ENCODE measurements at places on chromosomes 3 and 15.
A peak's percentile ranks its signal among the peaks of the same experiment; 100 is the strongest.

- DNase-seq, result no peak
These were observed 74.1 kb downstream of the SUMF1 start for GRCh38 chr3:4392992-4393391.

GRCh38 chr3:15204005-15204404 is 2.0 kb upstream of the CAPN7 start:
- no peak for DNase-seq

- no peak for DNase-seq
These were observed 69.1 kb downstream of the PEX5L start for GRCh38 chr3:179967622-179968021.

- no peak for DNase-seq
These were observed 31.4 kb downstream of the MKRN2 start for GRCh38 chr3:12588039-12589009.

DNA sequence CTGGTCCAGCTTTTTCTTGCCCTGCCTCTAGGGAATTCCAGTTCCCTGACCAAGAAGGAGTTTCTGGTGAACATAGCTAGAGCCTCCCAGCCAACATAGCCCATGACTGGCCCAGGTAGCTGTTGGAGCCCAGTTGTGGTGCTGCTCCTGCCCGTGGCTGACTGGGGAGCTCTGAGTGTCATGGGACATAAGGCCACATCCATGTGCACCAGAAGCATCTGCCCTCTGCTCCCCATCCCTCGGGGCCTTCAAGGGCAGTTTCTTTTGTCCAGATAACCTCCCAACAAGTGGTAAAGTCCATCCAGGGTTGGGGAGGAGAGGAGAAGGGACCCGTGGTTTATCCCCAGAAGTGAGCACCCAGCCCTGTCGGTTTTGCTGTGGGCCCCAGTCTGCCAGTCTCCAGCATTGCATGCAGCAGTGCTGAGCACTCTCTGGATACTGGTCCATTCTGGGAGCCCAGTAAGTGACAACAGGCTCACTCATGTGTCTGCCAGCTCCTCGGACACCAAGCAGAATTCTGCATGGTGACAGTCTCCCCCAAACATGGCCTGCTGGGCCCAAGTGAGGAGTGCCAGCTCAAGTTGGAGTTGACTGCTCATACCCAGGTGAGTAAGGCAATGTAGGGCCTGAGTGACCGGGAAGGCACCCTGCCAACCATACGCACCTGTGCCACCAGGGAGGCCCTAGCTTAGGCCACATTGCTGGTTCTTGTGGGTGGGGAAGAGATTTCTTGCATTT is 28.8 kb downstream of the ACAA1 start:
- DNase-seq, result no peak

DNA sequence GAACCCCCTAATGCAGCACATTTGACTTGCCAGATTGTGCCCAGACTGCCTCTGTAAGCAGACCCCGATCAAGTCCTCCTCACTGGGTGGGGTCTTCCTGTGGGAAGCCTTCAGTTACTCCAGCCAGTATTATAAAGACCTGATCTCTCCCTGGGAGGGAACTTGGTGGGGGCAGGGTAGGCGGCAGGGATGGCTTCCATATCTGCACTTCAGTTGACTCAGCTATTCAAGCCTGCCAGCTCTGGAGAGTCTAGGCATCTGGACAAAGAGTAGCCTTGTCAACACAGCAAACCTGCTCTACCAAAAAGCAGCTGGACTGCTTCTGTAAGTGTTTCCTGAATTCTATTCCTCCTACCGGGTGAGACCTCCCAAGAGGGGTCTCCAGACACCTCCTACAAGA is 21.0 kb upstream of the SLC25A38 start:
- no peak for DNase-seq

GRCh38 chr15:69782809-69783208 is 314.9 kb downstream of the TLE3 start:
- DNase-seq, result no peak

GRCh38 chr3:156819842-156820691 is 6.1 kb upstream of the LEKR1 start:
- no peak for DNase-seq

- DNase-seq, result no peak
These were observed 108.1 kb upstream of the ABHD17C start for GRCh38 chr15:80587007-80587406.

- no peak for DNase-seq
These were observed 78.5 kb upstream of the CHD2 start for GRCh38 chr15:92821491-92822116.

- no peak for DNase-seq
These were observed 69.3 kb downstream of the SMAD6 start for GRCh38 chr15:66771351-66771650.

- DNase-seq, result no peak
These were observed 953.4 kb downstream of the ZPLD1 start for GRCh38 chr3:103388214-103388613.

GRCh38 chr15:48121849-48122248 is 1.1 kb downstream of the SLC24A5 start:
- no peak for DNase-seq

- DNase-seq, result no peak
These were observed 74.8 kb downstream of the RPL39L start for GRCh38 chr3:187064210-187065115.

GRCh38 chr15:65399001-65399706 is 21.4 kb upstream of the IGDCC3 start:
- DNase-seq, result no peak

GRCh38 chr15:89976246-89976600 is 24.9 kb upstream of the ZNF710 start:
- no peak for DNase-seq

DNA sequence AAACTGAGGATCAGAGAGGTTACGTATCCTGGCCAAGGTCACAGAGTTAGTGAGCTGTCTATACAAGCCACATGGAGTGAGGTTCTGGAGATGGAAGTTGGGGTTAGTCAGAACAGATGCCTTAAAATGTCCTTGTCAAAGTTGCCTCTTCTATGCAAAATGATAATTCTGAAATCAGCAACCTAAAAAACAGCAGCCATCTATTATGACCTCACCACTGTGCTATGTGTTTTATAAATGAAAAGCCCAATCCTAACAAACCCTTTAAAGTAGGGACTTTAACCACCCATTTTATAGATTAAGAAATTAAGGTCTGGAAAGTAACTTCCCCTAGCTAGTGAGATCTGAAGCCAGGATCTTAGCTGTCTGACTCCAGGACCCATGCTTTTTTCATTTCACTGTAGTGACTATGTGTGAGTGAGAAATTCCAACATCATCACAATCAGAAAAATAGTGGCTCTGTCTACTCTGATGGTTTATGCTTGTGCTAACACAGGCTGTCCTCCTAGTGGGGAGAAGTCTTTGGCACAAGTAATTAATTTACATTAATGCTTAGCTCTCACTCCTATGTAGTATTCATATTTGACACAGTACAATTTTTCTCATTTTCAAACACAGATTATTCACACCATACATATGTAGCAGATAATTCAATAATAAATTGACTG is 143.6 kb downstream of the ANO10 start:
- no peak for DNase-seq

DNA sequence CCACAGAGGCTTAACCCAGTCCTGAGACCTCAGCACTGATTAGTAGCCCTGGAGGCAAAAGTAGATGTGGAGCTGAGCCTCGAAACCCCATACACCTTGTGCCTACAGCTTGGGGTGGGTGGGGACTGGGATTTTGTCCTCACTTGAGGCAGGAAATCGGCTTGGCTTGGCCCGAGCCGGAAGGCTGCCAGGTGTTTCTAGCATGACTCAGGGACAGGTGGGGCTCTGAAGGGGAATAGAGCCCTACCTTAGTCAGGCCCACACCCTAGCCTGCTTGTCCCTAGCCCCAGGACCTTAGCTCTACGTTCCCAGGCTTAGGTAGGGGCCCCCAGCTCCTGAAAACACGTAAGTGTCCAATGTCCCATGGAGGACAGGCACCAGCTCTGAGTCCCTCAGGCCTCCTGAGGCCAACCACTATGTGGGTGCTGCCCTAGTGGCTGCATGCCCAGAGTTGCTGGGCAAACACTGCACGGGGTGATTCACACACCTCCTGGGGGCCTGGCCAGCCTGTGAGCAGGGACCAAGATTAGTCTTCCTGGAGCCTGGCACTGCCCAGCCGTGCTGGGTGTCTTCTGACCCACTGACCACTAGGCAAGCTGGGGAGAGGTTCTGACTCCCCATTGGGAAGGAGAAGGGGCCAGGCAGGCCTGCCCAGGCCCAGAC is 3.1 kb downstream of the MST1R start:
- DNase-seq, result no peak

GRCh38 chr3:127538569-127538968 is 52.0 kb downstream of the TPRA1 start:
- no peak for DNase-seq

DNA sequence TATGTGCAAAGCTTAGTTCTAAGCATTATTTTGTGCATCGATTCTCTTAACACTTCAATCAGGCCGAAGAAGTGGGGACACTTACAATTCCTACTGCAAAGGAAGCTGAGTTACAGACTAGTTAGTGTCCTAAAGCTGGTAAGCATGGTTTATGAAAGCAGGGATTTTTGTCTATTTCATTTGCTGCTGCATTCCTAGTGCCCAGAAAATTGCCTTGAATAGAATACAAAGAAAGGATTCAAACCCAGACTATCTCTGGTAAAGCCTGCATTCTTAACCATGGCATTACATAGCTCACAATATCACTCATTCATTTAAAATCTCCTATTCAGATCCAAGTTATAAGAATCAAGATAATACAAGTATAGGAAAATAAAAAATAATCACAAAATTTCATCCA is 24.4 kb upstream of the CPOX start:
- no peak for DNase-seq

GRCh38 chr3:95277613-95278012 is 1214.8 kb downstream of the NSUN3 start:
- DNase-seq, result no peak

- DNase-seq, result no peak
These were observed 88.0 kb downstream of the DHX36 start for GRCh38 chr3:154236331-154236730.

DNA sequence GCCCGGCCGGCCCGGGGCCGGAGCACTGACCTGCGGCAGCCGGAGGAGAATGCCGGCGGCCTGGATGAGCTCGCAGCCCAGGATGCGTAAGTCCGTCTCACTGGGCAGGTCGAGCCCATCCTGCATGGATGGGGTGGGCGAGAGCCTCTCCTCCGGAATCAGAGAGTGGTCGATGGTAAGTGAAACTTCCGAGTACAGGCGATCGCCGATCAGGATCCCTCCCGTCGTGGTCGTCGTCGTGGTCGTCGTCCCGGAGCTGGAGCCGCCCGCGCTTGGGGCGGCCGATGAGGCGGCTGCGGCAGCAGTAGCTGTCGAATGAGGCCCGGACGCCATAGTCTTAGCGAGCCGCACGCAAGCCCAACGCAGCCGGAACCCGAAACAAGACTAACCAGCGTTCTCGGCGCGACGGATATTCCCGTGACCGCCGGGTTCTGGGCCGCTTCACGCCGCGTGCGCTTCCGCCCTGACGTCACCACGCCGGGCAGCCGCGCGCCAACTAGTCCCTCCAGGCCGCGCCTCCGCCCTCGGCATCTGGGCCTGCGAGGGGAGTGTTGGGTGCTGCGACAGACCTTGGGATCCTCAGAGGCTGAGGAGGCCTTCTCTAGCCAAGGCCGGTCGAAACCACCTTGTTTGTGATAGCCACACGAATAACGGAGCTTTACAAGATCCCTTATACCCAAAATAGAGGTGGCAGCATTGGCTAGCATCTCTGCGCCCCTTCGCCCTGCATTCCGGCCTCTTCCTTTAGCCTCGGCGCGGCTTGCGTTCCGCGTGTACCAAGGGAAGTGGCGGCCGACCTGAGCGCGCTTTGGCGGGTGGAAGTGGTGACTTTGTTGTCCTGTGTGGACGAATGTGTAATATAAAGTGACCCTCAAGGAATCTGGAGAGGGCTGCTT is at the start of gene CCNL1:
CCNL1 (minus strand) TSS at position 386 of the 896 bp plus-strand sequence; CDS start at position 333, 53 bp downstream.
- peak; percentile 97 for DNase-seq

DNA sequence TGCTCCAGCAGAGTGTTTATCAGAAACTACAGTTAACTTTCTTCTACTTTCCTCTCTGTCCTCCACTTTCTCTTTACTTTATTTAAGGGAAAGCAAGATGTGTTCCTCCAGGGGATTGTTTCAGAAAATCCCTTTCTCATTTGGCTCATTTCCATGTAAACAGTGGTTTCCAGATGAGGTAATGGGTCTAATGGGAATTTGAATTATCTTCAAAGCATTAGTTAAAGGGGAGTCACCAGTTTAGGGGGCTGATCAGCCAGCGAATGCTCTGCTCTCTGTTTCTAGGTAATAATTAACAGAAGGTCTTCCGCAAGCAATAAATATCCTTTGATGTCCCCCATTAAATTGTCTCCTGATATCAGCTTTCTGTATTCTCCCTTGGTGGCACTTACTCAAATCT is 30.4 kb upstream of the ZNF639 start:
- no peak for DNase-seq

- no peak for DNase-seq
These were observed 101.5 kb upstream of the ASB14 start for GRCh38 chr3:57393977-57394376.

DNA sequence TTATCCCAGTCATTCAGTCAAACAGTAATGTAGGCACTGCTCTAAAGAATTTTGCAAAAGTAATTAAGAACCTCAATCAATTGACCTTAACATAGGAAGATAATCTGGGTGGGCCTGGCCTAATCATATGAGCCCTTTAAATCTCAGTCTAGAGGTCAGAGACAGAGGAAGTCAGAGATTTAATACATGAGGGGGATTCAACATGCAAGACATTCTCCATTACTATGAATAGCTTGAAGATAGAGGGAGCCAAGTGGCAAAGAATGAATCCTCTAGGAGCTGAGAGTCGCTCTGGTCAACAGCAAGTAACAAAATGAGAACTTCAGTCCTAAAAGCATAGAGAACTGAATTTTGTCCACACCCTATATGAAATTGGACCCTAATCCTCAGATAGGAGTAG is 39.0 kb upstream of the MBNL1 start:
- DNase-seq, result no peak

GRCh38 chr15:70509731-70510143 is 253.6 kb downstream of the UACA start:
- no peak for DNase-seq

DNA sequence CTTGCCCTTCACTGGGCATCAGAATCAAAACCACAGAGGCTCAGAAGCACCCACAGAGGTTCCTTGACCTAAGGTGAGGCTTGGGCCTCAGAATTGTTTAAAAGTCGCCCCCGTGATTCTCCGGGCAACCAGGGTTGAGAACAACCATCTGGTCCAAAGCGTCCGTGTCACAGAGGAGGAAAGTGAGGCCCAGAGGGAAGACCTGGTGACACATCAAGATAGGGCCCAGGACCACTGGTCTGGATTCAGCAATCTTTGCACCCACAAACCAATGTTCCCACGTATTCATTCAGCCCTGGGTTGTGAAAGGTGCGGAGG is 272.6 kb downstream of the UACA start:
- no peak for DNase-seq

DNA sequence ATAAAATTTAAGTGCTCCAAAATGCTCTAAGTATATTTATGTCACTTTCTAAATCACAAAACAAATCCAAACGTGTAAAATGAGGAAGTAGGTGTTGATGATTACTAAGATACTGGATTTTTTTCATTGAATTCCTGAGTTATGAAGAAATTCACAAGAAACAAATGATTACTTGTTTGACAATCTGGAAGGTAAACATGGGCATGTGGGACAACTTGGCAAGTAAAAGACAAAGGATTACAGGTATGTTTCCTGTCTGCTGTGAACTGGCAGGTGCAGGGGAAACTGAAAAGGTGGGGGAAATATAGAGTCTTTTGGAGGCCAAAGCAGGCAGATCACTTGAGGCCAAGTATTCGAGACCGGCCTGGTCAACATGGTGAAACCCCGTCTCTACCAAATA is 252.7 kb upstream of the AZI2 start:
- no peak for DNase-seq

- DNase-seq, result no peak
These were observed 37.1 kb upstream of the ARNT2 start for GRCh38 chr15:80367094-80367493.

Measured in left hindlimb (tissue), 1 donor.